Suprapubic skin (tissue), 4 donors: ENCODE measurements at places on chromosomes 3 and 15.

DNA sequence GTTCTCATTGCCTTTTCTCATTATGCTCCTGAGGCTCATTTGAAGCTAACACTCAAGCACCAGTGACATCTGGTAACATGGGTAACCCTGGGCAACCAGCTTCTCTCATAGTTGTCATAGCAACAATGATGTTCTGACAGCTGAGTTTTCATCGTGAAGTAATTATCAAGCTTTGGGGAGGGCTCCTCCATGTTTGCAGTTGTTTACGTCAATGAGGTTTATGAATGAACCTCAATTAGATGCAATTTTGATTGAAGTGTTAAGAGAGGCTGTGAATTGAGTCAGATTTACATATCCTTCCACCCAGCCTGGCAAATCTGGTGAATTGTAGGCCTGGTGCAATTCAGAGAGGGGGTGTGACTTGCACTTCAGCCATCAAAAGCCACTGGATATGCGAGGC lies 119.3 kb upstream of the CHD2 start:
- no peak for DNase-seq

- DNase-seq, result no peak
These were observed 29.8 kb downstream of the LDHAL6B start for GRCh38 chr15:59236394-59236793.

DNA sequence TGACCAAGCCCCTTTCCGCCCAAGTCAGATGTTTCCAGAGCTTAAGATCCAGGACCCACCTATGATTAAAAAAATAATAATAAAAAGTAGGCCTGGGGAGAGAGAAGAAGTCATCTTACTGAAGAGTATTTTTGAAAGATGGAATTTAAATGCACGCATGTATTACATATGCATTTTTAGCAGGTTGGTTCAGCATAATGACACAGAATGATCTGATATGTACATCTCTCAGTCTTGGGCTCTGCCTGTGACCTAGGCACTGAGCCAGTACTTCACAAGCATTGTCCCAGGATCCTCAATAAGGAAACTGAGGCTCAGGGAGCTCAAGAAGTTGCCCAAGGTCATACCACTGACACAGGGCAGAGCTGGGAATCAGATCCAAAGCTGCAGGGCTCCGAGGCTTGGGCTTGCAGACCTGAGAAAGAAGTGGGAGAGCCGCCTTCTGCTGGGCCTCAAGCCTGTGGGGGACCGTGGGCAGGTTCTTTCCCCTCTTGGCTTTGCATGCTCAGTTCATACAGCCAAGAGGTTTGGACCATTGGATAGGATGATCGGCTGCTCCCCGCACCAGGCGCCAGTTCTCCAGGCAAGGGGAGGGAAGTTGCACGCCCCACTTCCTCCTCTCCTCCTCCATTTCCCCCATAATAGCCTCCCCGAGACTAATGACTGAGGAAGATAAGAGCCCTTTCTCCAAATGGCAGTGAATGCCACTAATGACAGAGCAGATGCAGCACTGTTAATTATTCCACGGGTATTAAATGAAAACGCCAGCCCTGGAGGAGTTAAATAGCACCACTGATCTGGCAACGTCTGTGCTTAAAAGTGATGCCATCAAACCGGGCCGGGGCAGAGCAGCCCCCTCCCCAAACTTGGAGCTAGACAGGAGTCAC lies 6.9 kb downstream of the SLC6A1 start:
- DNase-seq, result no peak

DNA sequence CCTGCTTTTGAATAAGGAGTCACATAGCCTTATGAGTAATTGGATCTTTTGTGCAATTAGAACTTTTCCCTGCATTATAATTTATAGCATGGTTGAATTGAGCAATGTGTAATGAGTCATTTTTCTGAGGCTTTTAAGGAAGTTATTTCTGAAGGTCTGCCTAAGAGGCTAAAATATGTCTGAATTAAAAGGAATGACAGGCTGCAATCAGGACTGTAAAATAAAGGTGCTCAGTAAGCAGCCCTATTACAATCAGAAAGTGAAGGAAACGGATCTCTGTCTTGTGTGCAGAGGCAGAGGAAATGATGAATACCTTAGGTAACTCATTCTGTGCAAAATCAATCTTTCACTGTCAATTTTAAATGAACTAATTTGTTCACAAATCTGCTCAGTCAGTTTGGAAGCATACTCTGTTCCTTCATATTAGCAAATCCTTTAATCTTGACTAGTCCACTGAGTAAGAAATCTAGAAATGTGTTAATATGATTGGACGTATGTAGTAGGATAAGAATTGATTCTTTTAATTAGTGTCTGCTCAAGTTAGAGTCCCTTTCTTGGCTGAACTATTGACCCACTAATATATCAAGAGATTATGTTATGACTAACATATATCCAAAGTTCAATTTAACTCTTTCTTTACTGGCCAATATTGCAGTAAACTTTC lies 290.1 kb downstream of the ZIC1 start:
- no peak for DNase-seq
